Stimulated activated CD4-positive, alpha-beta T cell treated with anti-CD3 and anti-CD28 coated beads, TNF-alpha, amount 100 ng/mL, for 24 hours (primary cell): ENCODE measurements at places on chromosomes 3 and 15.
A peak's percentile ranks its signal among the peaks of the same experiment; 100 is the strongest.

GRCh38 chr3:45330510-45331295, 57.7 kb upstream of the LARS2 start:
- DNase-seq = no peak

DNA sequence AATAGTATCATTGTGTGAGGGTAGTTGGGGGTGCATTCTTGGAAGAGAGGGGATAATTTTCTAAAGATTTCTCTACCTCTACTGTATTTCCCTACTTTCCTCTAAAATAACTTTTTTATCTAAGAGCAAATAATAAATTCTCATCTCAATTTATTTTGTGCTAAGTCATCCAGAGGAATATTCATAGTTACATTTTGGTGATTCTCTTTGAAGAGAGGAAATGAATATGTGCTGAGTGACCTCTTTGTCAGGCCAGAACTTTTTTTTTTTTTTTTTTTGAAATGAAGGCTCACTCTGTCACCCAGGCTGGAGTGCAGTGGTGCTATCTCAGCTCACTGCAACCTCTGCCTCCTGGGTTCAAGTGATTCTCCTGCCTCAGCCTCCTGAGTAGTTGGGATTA, 15.1 kb upstream of the CCDC80 start:
- no peak for DNase-seq

DNA sequence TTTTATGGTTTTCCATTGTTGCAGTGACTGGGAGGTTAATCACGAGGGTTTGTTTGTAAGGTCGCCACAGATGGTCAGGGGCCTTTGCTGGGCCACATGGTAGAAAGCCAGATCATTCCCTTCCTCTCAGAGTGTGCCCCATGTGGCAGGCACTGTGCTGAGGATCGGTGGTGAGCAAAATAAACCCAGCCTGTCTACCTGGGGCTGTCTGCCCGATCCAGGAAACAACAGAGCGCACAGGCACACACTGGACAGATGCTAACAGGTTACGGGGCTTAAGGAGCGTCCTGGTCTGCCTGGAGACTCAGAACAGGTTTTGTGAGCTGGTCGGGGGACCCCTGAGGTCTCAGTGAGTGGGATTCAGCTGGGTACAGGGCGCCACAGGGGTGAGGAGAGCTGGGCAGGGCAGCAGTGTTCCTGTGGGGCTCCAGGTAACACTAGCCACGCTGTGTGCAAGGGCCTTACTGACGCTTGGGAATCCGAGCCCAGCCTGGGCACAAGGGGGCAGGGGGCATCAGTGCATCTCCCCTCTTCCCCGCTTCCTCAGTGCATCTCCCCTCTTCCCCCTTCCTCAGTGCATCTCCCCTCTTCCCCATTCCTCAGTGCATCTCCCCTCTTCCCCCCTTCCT, 136.4 kb downstream of the DNAJB8 start:
- DNase-seq = no peak

GRCh38 chr3:109927161-109927560, 589.8 kb upstream of the DPPA4 start:
- DNase-seq = no peak

DNA sequence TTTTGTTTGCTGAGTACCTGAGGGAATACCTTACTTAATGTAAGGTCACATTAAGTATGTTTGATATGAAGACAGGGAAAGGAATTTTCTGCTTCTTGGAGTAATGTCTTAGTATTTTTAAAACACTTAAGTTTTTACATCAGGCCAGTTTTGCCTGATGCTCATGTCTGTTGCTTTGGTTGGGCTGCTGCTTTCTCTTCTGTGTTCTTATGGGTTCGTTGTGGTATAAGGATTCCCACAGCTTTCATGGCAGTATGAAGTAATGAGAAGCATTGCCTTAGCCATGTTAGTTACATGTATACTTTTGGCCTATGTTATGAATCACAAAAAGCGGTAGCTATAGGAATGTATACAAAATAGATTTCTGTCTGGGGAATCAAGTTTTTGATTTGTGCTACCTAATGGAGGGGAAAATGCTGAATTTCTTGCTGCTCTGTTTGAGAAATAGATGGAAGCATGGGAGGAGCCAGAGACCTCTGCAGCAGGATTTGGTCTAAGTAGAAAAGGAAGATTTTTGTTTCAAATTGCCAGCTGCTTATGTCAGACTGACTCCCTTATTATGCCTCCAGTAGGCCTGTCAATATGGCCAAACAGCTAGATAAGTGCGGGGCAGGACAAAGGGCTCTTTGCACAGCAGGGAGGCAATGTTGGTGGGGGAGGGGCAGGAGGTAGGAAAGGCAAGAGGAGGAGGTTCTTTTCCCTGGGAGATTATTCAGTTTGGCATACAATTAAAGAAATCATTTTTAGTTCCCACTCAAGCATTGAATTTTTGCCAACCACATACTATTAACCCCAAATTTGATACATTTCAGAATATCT, 5.2 kb downstream of the SETD5 start:
- no peak for DNase-seq

DNA sequence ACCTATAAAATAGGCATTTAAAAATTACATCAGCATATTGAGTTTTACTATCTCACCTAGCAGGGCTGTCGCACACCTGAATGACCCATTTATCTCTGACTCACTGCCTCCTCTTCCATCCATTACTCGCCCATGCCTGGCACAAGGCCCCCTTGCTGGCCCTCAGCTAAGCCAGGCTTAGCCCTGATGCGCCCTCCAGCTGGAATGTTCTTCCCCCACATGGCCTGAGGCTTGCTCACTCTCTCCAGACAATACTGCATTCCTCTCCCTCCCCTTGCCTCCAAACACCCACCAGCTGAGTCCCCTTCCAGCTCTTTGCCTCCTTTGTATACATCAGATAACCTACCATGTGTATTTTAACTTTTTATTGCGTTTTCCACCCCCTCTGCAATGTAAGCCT, 7.2 kb downstream of the SH3BP5 start:
- no peak for DNase-seq

GRCh38 chr15:45637141-45637540, 2.3 kb downstream of the SQOR start:
- DNase-seq = no peak

GRCh38 chr3:44099566-44100297, 142.0 kb upstream of the TOPAZ1 start:
- no peak for DNase-seq

- no peak for DNase-seq
Measured at GRCh38 chr3:49454898-49455681, 15.0 kb upstream of the DAG1 start.

DNA sequence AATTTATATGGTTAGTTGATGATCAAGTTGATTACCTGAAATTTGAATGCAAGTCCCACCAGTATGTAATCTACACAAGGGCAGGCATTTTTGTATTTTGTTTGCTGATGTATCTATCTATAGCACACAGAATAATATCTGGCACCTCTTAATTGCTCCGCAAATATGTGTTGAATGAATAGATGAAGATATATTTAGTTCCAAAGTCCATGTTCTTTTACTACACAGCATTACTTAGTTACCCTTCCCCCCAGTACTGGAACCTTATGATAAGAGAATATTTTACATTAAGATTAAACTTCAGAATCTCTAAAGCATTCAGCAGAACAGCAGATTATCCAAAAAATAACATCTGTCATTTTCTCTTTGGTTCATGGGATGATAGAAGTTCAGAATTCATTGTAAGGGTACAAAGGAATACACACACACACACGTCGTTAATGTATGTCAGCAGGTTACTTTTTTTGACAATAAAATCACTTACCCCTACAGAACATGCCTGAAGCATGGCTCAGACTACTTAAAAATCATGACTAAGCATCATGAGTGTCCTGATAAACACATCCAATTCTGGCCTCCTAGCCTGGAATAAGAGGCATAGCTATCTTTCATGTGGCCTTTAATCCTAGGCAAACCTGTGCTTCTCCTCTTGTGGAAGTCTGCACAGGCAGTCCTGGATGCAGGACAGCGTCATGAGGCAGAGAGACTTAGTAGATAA, 148.9 kb upstream of the TBC1D5 start:
- no peak for DNase-seq

- no peak for DNase-seq
Measured at GRCh38 chr3:128167973-128168674, 14.8 kb downstream of the EEFSEC start.

DNA sequence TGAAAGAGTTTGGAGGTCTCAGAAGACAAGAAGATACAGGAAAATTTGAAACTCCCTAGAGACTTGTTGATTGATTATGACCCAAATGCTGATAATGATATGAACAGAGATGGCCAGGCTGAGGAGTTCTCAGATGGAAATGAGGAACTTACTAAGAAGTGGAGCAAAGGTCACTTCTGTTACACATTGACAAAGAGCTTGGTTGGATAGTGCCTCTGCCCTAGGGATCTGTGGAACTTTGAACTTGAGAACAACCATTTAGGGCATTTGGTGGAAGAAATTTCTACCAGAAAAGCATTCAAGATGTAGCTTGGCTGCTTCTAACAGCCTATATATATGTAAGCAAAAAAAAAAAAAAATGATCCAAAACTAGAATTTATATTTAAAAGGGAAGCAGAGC, 48.9 kb upstream of the NAALADL2 start:
- DNase-seq = no peak

GRCh38 chr15:74263466-74263865, 27.3 kb downstream of the CCDC33 start:
- no peak for DNase-seq

DNA sequence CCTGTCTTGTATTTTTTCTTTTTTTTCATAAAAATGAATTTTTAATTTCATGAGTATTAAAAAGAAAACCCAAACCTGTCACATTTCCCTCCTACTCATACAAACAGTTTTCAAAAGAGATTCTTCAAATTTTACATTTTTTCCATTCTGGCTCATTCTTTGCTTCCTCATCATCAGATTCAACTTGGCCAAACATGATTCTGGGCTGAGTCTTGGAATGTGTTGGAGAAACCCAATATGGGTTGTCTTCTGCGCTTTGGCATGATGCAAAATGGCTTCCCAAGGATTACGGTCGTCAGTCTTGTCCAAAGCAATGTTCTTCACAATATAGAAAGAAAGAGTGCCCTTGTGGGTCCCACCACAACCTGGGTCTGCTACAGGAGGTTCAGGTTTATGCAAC, 12.4 kb upstream of the TM4SF4 start:
- no peak for DNase-seq

DNA sequence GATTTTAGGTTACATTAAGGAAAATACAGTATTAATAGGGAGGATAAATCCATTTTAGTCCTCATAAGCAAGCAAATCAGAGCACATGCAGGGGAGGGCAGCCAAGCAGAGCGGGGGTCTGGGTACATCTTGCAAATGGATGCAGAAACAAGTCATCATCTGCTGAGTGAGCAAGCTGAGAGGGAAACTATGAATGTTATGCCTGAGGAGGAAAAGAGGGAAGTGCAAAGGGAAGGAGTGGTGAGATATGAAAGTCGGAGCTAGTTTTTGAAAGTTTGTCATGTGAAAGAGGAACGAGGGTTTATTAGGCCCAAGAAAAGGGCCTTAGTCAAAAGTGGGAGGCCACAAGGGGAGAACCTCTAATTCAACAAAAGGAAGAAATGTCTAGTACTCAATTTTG, 15.4 kb downstream of the PTX3 start:
- no peak for DNase-seq

DNA sequence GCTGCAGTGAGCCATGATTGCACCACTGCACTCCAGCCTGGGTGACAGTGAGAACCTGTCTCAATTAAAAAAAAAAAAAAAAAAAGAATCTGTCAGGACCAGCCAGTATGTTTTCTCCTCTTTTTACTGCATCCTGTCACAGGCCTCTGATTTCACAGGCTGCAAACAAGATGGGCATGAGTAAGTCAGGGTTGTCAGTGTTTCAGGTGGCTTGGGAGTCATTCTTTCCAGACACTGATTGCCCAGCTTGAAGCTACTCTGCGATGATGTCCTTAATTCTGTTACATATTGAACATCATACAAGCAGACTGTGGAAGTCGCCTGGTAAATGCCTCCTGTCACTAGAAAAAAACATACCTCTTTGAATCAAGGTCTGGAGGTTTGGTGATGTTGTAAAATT, 18.8 kb downstream of the DIS3L start:
- no peak for DNase-seq

DNA sequence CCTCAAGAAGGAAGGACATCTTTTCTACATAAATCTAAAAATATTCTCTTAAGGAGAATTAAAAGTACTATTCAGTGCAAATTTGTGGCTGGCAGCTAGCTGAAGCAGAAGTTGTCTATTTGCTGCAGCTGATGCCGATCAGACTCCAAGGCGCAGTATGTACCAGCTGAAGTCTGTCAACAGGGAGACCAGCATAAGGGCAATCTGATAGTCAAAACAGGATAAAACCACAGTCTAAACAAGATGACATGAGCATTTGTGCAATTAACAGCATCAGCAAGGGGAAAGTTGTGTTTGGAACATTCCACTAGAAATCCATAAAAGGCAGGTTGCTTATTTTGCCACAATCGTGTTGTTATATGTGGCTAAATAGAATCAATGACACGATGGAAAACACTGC, 198.2 kb upstream of the ROBO2 start:
- DNase-seq = no peak

- no peak for DNase-seq
Measured at GRCh38 chr15:68834346-68834745, 13.7 kb upstream of the ANP32A start.

DNA sequence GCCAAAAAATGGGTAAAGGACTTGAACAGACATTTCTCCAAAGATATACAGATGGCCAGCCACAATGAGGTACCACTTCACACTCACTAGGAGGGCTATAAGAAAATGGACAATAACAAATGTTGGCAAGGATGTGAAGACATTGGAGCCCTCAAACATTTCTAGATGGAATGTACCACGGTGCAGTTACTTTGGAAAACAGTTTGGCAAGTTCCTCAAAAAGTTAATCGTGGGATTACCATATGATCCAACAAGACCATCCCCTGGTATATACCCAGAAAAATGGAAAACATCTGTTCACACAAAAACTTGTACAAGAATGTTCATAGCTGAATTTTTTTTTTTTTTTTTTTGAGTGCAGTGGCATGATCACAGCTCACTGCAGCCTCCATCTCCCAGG, 15.9 kb upstream of the HRH1 start:
- DNase-seq = no peak

GRCh38 chr3:45605534-45605933, 11.0 kb downstream of the LIMD1 start:
- no peak for DNase-seq

- peak; percentile 38 for DNase-seq
Measured at GRCh38 chr15:89090791-89091626, 2.8 kb downstream of the ABHD2 start.

DNA sequence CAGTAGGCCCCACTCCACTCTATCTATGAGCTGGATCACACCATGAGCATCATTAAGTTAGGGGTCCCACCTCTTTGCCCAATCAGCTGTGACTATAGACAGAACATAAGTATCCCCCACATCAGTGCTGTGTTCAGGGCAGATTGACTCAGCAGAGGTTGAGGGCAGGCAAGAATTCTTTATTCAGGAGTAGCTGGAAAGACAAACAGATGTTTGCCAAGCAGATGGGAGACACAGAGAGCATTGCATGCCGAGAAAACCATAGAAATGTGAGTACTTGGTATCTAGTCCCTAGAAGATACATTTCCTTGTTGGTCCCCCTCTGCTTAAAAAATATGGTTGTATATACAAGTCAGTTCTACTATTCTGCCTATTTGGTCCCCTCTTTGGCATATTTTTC, 440.8 kb downstream of the RAP2B start:
- DNase-seq = no peak
